ENCODE measurements at places on chromosomes 5 and 9.

DNA sequence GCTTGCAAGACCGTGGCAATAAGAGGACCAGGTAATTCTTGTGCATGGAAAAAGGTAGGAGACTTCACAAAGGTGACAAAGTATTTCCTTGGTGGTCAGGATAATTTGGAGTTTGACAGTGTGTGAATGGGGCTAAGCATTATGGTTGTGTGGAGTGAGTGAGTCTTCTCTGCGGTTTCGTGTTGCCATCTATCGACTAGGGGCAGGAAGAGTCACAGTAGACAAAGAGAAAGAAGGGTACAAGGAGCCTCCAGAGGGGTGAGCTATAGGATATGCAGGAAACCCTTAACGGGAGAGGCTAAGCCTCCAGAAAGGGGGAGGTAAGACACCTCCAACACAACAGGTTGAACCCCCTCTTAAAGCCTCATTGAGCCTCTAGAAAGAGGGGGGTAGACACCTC, 64.0 kb upstream of the RANBP6 start:
- DNase-seq: no peak

- DNase-seq: no peak
Observed at GRCh38 chr9:34513567-34514214, 9.1 kb downstream of the ENHO start.

DNA sequence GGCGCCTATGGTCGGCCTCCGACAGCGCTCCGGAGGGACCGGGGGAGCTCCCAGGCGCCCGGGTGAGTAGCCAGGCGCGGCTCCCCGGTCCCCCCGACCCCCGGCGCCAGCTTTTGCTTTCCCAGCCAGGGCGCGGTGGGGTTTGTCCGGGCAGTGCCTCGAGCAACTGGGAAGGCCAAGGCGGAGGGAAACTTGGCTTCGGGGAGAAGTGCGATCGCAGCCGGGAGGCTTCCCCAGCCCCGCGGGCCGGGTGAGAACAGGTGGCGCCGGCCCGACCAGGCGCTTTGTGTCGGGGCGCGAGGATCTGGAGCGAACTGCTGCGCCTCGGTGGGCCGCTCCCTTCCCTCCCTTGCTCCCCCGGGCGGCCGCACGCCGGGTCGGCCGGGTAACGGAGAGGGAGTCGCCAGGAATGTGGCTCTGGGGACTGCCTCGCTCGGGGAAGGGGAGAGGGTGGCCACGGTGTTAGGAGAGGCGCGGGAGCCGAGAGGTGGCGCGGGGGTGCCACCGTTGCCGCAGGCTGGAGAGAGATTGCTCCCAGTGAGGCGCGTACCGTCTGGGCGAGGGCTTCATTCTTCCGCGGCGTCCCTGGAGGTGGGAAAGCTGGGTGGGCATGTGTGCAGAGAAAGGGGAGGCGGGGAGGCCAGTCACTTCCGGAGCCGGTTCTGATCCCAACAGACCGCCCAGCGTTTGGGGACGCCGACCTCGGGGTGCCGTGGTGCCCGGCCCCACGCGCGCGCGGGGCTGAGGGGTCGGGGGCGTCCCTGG, 561 bp downstream of the DAPK1 start:
- DNase-seq: peak; percentile 60

DNA sequence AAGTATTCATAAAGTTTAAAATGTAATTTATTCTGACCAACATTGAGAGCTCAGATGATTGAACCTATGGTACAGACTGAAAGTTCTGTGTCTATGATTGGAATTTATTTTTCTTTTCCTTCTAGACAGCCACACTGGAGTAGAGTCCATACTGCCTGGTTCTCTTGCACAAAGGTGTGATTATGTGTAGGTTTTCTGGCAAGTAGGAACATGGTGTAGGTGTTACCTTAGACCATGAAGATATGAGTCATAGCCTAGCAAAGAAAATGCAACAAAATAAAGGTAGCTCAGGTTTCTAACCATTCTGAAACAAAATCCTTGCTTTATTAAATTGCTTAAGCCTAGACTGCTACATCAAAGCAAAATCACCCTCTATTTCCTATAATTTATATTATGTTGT, 143.4 kb downstream of the CDH12 start:
- no peak for DNase-seq

- no peak for DNase-seq
Observed at GRCh38 chr5:86463339-86463738, 154.4 kb upstream of the COX7C start.

GRCh38 chr5:179154346-179154990, 94.3 kb downstream of the ZNF354C start:
- no peak for DNase-seq

GRCh38 chr5:54766748-54767147, 218.6 kb downstream of the ESM1 start:
- DNase-seq: no peak

- DNase-seq: no peak
Observed at GRCh38 chr9:7075154-7075553, 317.4 kb downstream of the KDM4C start.

DNA sequence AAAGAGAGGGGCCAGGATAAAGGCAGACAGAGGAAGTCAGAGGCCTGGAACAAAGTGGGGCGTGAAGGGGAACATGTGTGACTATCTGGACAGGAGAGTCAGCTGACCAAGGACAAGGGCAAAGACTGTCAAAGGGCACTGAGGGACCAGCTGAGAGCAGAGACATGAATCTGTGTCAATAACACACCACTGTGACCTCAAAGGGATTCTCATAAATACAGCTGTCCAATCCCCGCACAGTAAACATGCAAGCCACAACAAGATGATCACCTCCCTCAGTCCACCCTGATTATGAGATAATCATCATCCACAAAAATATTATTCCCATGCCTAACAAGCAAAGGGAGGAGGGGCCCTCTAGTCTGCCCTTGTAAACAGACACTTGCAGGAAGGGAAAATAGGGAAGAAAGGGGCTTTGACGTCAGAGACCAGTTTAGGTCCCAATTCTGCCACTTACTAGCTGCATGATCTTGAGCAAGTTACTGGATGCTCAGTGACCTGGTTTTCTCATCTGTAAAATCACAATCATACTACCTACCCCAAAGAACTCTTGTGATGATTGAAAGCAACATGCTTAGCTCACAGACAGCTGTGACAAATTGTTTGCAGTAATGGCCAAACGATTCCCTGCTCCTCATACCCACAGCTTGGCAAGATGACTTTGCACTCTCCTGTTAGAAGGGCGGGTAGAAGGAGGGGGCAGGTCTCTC, 41.8 kb downstream of the RAPGEF1 start:
- no peak for DNase-seq

DNA sequence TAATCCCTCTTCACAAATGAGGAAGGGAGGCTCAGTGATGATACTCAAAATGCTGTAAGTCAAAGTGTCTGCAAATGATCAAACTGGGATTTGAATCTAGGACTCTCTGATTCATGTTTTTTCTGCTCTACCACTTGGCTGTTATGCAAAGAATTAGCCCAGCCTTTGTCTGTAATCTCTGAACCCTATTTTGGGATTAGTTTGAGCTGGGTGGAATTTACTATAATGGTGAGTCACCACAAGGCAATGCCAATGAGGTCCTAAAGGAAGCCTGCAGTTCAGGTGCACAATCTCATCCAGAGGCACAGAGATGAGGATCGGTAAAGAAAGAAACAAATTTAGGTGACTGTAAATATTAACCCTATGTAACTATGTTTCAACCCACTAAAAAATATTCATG, 29.2 kb downstream of the RFK start:
- DNase-seq: no peak

DNA sequence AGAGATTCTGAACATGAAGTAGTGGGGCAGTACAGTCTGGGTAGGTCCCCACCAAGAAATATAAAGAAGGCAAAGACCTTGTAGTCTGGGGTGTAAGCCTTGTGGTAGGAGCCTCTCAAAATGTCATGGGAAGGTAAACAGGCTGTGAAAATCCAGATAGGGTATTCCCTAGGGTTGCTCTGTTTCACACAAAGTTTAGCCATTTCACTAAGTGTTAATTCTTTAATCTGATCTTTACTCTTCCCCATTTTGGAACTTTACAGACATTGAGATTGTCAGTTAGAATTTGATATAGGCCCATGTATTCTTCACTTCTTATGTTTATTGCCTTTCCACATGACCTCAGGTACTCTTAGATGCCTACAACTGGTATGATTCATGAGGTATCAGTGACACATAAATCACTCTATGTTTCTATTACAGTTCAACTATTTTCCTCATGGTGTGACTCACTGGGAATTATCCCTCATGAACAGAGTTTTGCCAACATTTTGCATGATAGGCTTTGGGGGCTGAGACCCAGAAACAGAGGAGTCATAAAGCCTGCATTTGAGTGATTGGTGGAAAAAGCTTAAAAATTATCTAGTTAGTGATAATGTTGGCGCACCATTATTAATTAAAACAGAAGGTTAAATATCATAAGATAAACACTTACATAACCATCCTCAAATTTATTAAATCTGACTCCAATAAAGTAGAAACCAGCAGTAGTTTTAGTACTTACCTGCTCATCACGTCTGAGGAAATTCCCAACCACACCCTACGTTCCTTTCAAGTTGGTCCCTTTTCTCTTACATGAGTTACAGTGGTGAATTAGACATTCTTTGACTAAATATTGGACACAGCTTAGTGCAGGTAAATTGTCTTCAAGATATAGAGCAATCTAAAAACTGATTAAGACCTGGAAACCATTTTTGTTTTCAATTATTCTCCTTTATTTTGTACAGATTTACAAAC, 399.8 kb upstream of the MEF2C start:
- DNase-seq: no peak

DNA sequence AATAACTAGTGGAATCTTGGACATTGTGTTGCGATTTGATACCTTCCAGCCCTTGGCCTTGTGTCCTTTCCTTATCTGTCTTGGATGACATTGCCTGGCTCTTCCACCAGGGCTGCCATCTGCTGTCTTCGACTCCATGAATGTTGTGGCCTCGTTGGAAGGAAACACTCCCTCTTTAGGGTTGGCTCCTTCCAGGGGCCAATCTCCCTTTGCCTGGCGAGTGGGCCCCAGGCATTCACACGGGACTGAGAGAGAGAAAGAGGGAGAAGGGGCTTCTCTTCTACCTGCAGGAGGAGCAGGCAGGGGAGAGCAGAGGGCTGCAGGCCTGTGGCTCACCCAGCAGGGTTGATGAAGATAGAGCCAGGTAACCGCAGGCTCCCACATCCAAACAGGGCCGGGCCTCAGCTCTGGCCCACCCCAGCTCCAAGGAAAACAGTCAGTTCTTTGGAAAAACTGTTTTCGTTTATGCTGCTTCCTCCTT, 31.3 kb downstream of the FGF1 start:
- DNase-seq: no peak

DNA sequence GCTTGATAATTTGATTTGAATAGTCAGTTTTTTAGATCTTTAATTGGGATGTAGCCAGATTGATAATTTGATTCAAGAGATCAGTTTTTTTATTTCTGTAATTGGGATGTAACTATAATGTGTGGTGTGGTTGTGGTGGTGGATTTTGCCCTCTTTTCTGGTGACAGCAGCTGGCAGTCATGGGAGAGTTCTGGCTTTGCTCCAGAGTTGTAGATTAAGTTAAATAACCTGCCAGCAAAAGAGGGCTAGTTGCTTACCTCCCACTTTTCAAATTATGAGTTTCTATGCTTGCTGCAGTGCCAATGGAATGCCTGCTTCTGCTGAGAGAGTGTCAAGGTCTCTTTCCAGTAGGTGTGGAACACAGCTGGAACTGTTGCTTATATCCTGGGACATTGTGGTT, 315.1 kb downstream of the CCDC171 start:
- no peak for DNase-seq

DNA sequence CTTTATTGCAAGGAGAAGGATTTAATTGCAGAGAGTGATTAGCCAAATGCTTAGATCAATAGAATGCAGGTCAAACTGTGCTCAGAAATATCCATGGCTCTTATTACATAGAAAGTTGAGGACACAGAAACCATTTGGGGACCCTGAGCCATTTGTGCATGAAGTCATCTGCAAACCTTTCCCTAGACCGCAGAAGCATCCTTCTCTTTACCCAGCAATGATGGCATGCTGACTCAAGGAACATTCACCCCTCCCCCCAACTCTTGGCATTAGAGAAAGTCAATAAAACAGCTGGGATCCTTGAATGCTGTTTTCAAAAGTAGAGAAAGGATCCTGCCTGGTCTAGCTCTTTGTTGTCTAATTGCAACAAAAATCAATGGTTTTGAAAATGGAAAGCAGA, 73.5 kb downstream of the PPP2R2B start:
- DNase-seq: no peak

- DNase-seq: no peak
Observed at GRCh38 chr5:41629897-41630296, 119.5 kb upstream of the PLCXD3 start.

GRCh38 chr5:56369361-56369811, 136.3 kb upstream of the ANKRD55 start:
- DNase-seq: no peak

- no peak for DNase-seq
Observed at GRCh38 chr9:108939975-108940374, 5.8 kb downstream of the ABITRAM start.

GRCh38 chr9:89165341-89165740, 13.3 kb downstream of the SHC3 start:
- no peak for DNase-seq

DNA sequence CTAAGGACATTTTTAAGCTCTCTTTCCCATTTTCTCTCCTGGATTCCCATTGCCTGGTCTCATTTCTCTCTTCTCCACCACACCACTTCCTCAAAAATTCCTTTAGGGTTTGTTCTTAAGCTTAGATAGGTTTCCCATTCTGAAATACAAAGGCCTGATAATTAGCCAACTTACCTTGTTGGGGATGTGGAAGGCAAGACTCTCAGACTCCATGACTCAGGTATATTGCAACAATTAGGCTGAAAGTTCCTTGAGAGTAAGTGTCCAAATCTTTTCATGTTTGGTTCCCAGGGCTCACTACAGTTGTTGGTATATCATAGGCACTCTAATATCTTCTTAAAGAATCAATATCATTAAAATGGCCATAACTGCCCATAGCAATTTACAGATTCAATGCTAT, 43.6 kb downstream of the FXN start:
- no peak for DNase-seq

DNA sequence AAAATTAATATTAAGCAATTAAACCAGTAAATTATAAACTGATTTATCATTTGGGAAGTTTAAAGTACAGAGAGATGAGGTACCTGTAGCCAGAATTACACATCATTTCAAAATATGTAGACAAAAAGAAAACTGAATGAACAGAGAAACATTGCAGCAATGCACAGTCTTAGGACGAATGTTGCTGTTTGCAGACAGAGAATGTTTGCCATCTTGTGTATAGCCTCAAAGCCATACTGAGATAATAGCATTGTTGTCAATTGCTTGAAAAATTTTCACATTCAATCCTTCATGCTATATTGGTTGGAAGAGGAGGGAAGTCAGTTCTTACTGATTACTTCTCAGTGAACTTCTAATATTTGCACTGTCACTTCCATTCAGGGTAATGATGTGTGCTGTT, 326.2 kb downstream of the PRR16 start:
- no peak for DNase-seq

GRCh38 chr5:63563008-63563917, 399.0 kb downstream of the HTR1A start:
- DNase-seq: no peak

GRCh38 chr9:89576404-89576839, 28.4 kb upstream of the GADD45G start:
- DNase-seq: no peak
